Progenitor cell of endocrine pancreas (in vitro differentiated cells): ENCODE measurements at places on chromosomes 1 and 21. TPM values are rescaled to one million over a fixed set of nuclear protein-coding genes. Genes with fewer than 3 reads are reported as not detected.

DNA sequence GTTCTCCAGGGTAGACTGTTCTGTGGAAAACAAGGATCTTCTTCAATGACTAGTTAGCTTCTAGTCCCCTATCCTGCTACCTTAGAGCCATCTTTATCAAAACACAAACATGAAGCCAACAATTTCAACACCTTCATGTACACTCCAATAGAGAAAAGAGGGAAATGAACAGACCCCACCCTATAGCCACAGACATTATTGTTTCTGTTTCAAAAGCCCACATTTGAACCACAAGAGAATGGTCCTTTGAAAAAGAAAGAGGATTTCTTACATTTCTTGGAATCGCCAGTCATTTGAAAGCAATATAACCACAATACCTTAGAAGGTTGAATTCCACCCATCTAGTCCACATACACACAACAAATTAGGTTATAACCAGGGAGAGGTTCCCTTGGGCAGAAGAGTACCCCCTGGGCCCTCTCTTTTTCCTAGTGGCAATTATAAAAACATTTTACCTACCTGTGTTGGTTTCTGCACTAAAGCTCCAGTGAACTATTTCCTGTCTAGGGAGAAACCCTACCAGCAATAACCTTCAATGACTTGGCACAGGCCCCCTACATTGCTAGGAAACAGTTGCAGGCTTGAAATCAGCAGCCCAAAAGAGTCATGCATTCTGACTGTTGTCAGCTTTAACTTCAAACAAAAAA lies 2.7 kb upstream of the LPGAT1 start:
- H3K27me3 ChIP-seq: peaks cover 7% of the 10 kb centered on the region
- H3K27ac ChIP-seq: no peak overlapping the region
- peaks cover 2% of the 10 kb centered on the region for H3K36me3 ChIP-seq
- DNase-seq: no peak
- peaks cover 8% of the 10 kb centered on the region for H3K4me1 ChIP-seq
- no peak overlapping the region for H3K4me3 ChIP-seq

DNA sequence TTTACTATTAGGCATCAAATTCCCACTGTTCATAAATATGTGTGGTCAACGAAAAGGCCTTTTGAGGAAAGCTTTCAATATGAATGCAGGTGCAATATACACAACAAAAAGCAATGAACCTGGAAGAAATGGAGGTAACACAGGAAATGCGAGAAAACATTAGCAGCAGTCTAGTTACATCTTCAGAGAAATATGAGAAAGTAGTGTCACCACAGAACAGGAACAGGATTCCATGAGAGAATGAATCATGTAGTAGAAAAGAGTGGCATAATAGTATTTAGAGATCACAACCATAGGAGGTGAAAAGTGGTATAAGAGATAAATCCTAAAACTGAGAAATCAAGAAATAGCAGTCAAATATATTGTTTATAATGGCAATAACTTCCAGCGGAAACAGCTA lies 103.7 kb downstream of the AK5 start:
- DNase-seq: no peak
- no peak overlapping the region for H3K4me3 ChIP-seq
- H3K36me3 ChIP-seq: no peaks in the 10 kb centered on the region
- peaks cover 7% of the 10 kb centered on the region for H3K4me1 ChIP-seq
- peaks cover 13% of the 10 kb centered on the region for H3K27me3 ChIP-seq
- H3K27ac ChIP-seq: no peak overlapping the region

DNA sequence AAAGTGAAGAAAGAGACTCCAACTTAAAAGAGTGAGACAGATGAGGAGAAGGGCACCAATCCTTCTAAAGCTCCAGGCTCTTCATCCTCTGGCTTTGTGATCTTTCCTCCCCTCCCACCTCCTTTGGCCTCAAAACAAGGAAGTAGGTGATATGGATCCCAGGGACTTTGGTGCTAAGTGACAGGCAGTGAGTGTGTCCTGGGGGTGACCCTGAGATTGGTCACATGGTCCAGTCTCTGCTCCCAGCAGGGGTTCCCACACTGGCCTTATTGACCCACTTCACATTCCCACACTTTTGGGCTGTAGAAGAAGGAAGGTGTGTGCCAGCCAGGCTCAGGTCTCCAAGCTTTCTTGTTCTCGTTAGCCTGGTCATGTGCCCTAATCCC lies 401.2 kb upstream of the PROX1 start:
- H3K27me3 ChIP-seq: no peaks in the 10 kb centered on the region
- H3K4me1 ChIP-seq: peaks cover 21% of the 10 kb centered on the region
- DNase-seq: no peak

GRCh38 chr1:93662481-93663207 lies 19.0 kb downstream of the BCAR3 start:
- no peaks in the 10 kb centered on the region for H3K27me3 ChIP-seq
- no peak for DNase-seq
- no peak overlapping the region for H3K4me3 ChIP-seq
- H3K4me1 ChIP-seq: peaks cover 24% of the 10 kb centered on the region

- peaks cover 10% of the 10 kb centered on the region for H3K4me1 ChIP-seq
- DNase-seq: no peak
- no peaks in the 10 kb centered on the region for H3K36me3 ChIP-seq
- H3K27ac ChIP-seq: no peak overlapping the region
These were observed 57.7 kb downstream of the NTNG1 start for GRCh38 chr1:107198561-107198960.

DNA sequence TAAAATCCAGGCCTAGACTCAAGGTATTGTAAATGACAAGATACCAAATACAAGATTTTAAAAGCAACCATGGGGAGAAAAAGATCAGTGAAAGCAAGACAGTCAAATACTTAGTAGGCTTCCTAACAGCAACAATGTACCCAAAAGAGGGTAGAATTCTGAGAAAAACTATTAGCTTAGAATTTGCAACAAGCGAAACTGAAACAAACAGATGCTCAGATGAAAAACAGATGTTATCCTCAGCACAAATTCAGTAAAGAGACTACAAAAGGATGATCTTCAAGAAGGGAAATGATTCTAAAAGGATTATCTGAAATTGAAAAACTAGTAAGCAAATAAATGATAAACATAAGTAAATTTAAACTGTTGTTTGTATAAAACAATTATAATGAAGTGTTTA lies 40.0 kb downstream of the PDC start:
- no peaks in the 10 kb centered on the region for H3K27me3 ChIP-seq
- H3K36me3 ChIP-seq: peaks cover 10% of the 10 kb centered on the region
- no peak for DNase-seq
- no peak overlapping the region for H3K27ac ChIP-seq

DNA sequence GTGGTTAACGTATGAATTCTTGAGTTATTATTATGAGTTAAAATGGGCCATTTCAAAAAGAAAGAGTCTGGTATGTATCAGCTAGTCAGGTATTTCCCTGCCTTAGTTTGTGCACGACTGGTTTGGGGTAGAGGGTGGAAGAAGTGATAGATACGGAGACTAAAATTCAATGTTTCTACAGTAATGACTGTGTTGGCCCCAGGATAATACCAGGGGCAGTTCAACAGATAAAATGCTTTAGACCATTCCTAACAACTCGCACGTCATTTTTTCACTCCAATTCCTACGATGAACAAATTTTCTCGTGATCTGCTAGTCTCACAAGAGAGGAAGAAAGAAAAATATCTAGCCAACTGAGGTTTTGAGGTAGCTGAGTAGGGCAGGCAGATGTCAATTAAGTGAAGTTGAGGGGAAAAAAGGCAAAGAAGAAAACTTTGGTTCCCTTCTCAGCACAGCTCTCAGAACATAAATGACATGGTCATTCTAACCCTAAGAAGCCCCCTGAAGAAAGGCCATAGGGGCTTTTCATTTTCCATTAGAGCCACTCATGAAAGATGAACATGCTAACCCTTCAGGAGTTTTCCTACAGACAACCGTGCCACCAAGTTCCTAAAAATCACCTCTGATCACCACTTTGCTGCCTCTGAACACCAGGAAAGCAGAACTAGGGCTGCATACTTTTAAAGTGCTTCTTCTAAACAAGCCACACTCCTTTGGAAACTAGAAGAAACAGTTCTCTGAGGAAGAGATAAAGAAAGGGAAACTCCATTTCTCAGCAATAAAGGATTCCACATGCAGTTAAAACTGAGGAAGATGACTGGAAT lies 5.6 kb downstream of the MCOLN2 start:
- H3K36me3 ChIP-seq: no peaks in the 10 kb centered on the region
- DNase-seq: no peak
- no peak overlapping the region for H3K4me3 ChIP-seq
- no peaks in the 10 kb centered on the region for H3K4me1 ChIP-seq
- peaks cover 48% of the 10 kb centered on the region for H3K27me3 ChIP-seq

GRCh38 chr1:184761969-184762485 lies 7.4 kb upstream of the EDEM3 start:
- peaks cover 11% of the 10 kb centered on the region for H3K4me1 ChIP-seq
- H3K27me3 ChIP-seq: peaks cover 2% of the 10 kb centered on the region
- no peak overlapping the region for H3K4me3 ChIP-seq
- peaks cover 2% of the 10 kb centered on the region for H3K36me3 ChIP-seq
- DNase-seq: no peak

DNA sequence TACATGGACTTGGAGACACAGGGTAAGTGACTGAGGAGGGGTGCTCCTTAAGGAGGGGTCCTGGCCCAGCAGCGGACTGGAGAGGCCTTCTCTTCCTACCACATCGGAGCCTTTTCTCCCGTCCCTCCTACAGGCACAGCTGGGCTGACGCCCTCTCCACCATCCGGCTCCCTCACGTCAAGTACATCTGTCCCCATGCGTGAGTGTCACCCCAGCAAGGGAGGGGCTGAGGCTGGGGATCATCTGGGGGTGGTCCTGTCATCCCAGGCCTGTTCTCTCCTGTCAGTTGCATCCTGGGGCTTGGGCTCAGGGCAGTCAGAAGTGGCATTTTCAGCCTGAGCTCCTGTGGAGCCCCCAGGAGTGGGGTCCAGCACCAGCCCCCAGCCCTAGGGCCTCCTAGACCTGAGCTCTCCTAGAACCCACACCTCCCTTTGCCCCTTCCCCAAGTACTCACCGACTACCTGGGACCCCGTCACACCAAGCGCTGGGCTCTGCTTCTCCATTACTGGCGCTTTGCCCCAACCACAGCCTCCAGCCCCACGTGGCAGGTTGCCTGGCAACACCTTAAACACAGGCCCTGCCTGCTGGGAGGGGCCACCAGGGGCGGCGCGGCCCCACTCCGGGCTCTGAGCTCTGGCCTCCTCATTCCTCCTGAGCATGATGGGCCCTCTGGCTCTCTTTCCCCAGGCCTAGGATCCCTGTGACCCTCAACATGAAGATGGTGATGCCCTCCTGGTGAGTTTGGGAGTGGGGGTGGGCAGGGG lies 2.3 kb downstream of the LYPLA2 start:
- no peaks in the 10 kb centered on the region for H3K27me3 ChIP-seq
- peak overlapping the region; percentile 26 for H3K4me3 ChIP-seq
- H3K4me1 ChIP-seq: peaks cover 11% of the 10 kb centered on the region
- H3K36me3 ChIP-seq: peaks cover 6% of the 10 kb centered on the region
- DNase-seq: no peak

GRCh38 chr1:219757890-219758289 lies 145.0 kb upstream of the ZC3H11B start:
- DNase-seq: no peak
- H3K4me3 ChIP-seq: no peak overlapping the region
- no peaks in the 10 kb centered on the region for H3K36me3 ChIP-seq
- no peaks in the 10 kb centered on the region for H3K4me1 ChIP-seq
- no peak overlapping the region for H3K27ac ChIP-seq

GRCh38 chr1:62435231-62436038 lies 1.4 kb upstream of the USP1 start:
- peak overlapping the region; percentile 100 for H3K27ac ChIP-seq
- peaks cover 2% of the 10 kb centered on the region for H3K36me3 ChIP-seq
- peak overlapping the region; percentile 84 for H3K4me3 ChIP-seq
- no peaks in the 10 kb centered on the region for H3K27me3 ChIP-seq
- peaks cover 18% of the 10 kb centered on the region for H3K4me1 ChIP-seq

DNA sequence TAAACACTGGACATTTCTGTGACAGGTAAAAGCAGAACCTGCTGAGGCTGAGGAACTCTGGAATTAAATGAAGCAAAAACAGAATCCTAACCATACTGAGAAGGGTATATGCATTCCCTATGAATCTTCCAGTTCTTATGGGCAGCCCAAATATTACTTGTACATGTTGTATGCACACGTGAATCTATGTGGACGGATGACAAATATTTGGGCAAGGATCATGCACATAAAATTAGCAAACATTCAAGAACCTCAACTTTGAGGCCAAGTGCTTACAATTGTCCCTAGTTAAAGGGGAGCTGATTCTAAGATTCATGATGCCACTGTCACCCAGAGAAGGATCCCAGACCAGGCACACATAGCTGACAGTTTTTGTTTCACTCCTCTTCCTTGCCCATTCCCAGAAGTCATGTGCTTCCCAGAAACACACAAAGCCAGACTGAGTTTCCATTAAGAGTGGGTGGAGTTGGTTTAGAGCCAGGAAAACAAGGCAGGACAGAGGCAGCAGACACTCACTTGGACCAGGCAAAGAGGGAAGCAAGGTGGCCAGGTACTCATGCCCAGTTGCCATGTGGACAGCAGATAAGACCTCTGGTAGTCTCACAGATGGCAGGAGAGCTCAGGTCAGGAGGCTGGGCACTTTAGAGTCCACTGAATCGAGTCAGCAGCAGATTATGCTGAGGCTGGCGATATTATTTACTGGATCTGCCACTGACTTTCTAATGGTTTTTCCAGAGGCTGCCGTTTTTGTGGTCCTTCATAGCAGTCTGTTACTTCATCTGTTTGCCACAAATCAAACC lies 25.6 kb downstream of the AK2 start:
- H3K27ac ChIP-seq: peak overlapping the region; percentile 11
- H3K4me3 ChIP-seq: no peak overlapping the region
- H3K36me3 ChIP-seq: peaks cover 25% of the 10 kb centered on the region
- peaks cover 36% of the 10 kb centered on the region for H3K4me1 ChIP-seq
- DNase-seq: no peak

- DNase-seq: no peak
- H3K4me1 ChIP-seq: peaks cover 20% of the 10 kb centered on the region
- peaks cover 42% of the 10 kb centered on the region for H3K27me3 ChIP-seq
- no peaks in the 10 kb centered on the region for H3K36me3 ChIP-seq
These were observed 99.0 kb upstream of the KAZN start for GRCh38 chr1:14499312-14500040.

GRCh38 chr1:101122452-101123166 lies 97.0 kb upstream of the DPH5 start:
- no peaks in the 10 kb centered on the region for H3K36me3 ChIP-seq
- no peak overlapping the region for H3K4me3 ChIP-seq
- H3K27ac ChIP-seq: no peak overlapping the region
- H3K27me3 ChIP-seq: no peaks in the 10 kb centered on the region

DNA sequence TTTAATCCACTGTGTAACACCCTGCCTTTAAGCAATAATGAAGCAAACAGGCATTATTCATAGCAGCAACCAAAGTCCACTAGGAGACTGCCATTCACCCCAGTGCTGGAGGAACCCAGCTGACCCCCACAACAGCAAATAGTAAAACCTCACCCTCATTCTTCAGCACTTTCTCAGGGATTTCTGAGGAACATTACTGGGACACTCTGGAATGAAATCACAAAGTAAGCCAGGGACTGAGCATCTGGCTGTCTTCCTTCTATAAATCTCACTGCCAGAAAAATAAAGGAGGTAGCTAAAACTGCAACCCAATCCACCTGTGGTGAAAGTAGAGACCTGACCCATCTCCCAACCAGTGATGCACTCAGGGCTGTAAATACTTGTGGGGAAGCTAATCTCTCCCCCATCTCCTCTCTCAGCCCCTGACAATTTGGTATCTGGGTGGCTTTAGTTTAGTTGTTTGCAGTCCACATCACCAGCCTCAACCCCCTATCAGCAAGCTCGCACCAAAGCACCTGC lies 47.1 kb downstream of the COL6A1 start:
- H3K27me3 ChIP-seq: peaks cover 3% of the 10 kb centered on the region
- H3K4me1 ChIP-seq: peaks cover 17% of the 10 kb centered on the region
- no peak overlapping the region for H3K27ac ChIP-seq
- H3K36me3 ChIP-seq: peaks cover 2% of the 10 kb centered on the region
- no peak for DNase-seq

Gene PRXL2B
- 32.0 and 36.4 TPM in 2 replicates for total RNA-seq

Gene DSTYK
- 10.4 and 11.0 TPM in 2 replicates for total RNA-seq

Gene BCAR3
- total RNA-seq: 7.1 and 10.5 TPM in 2 replicates

Gene SH3BGRL3
- 63.8 and 66.6 TPM in 2 replicates for total RNA-seq

Gene TSACC
- total RNA-seq: 0.65 and 0.95 TPM in 2 replicates
